ENCODE measurements at places on chromosomes 7 and 10.

GRCh38 chr7:121924269-121925186 is 51.6 kb downstream of the PTPRZ1 start:
- no peak for DNase-seq

DNA sequence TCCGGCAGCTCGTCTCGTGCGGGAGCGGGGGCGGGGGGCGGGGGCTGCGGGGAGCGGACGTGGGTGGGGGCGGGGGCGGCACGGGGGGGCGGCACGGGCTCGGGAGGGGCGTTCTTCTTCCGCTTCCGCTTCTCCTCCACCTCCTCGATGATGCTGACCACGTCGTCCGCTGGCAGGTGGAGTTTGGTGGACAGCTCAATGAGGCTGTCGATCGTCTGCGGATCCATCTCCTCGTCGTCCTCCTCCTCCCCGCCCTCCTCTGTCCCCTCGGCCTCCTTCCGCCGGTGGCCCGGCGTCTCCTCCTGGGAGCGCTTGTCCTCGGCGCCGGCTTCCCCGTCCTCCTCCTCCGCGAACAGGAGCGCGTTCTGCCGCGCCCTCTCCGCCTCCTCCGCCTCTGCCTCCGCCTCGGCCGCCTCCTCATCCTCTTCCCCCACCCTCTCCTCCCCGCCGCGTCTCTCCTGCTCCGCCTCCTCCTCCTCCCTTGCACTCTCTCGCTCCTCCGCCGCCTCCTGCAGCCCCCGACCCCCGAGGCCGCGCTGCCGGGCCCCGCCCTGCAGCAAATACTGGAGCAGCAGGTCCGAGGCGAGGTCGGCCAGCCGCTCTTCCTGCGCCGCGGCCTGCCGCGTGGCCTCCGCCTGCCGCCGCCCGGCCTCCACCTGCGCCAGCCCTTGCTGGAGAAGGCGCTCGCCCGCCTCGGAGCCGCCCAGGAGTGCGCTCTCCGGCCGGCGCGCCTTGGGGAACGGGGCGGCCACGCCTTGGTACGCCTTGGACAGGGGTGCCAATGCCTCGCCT is 1.9 kb downstream of the VGF start:
- no peak for DNase-seq

GRCh38 chr10:80281784-80282765 is 7.4 kb downstream of the MAT1A start:
- no peak for DNase-seq

DNA sequence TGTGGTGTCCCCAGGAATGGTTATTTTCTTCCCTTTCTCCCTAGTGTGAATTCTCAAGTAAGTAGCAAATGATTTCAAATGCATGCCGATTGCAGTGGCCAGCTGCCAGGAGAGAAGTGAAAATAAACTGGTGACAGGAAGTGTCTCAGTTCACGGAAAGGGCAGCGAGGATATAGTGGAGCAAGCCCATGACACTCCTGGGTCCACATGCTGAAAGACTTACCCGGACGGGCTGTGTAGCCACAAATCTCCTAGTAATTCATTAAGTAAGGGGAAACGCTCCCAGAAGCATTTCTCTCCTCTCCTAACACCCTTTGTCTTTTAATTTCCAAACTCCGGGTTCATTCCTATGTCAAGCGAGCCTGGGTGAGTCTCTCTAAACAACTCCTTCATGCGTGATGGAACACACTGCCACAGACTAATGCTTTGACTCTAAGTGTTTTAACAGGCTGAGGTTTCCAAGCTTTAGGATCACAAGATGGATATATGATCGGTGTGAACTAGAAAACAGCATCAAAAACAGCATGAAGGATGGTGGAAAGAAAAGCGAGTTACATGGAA is 125.6 kb downstream of the CYP26A1 start:
- DNase-seq, result no peak

All from stimulated activated CD8-positive, alpha-beta memory T cell treated with anti-CD3 and anti-CD28 coated beads, Interleukin-4, amount 100 ng/mL, for 4 hours (primary cell).